ENCODE measurements at places on chromosomes 2 and 18.

DNA sequence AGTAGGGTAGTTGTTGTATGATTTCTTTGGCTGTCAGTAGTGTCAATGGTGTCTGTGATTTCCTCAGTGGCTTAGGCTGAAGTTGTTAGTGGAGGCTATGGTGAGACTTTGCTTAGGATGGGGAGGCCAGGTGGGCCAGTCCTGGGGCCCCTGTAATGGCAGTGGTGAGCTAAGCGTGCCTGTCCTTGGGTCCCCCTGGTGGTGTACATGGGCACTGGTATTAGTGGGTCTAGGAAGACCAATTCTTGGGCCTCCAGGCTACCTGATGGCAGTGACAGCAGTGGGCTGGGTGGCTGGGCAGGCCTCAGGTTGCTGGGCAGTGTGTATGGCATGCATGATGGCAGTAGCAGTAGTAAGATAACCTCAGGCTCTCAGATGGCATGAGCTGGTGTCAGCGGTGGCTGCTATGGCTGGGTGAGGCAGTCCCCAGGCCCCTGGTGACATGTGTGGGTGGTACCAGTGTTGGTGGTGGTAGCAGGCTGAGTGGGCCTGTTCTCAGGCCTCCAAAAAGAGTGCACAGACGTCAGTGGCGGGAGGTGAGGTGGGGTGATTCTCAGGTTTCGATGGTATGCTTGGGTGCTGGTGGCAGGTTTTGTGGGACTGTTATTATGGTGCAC, 103.2 kb downstream of the KLHL14 start:
- no peak for DNase-seq

DNA sequence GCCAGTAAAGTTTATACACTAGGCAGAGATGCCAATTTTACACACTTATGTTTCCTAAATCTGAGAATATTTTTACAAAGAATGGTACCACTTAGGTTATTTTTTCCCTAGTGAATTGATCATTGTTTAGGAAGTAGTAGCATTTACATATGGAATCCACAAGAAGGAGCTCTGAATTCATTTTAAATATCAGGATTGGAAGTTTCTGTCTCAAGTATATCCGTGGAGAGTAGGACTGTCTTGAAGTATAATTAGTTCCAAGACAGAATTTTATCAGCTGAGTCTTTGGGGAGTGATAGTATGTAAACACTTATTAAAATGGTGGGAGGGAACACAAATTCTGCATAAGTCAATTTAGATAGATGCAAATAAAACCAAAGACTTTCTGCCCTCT, 82.3 kb upstream of the FAM98A start:
- peak; percentile 65 for DNase-seq

DNA sequence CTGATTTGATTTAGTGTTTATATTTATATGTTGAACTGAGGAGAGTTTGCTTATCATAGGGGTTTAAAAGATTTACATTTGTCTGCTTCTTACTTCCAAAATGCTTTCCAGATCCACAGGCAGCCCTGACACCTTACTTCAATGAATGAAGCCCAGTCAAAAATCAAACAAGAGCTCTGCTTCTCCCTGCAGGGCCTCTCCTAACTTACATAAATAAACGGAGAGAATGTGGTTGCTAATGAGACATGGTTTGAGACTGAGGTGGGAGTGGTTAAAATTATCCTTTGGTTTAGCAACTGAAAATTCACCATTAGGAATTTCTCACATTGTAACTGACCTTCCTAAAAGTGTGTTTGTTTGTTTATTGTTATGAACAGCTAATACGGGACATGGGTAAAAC, 612.3 kb upstream of the FANCL start:
- no peak for DNase-seq

- peak; percentile 69 for DNase-seq
Measured at GRCh38 chr18:72652990-72653593, 109.0 kb upstream of the CBLN2 start.

DNA sequence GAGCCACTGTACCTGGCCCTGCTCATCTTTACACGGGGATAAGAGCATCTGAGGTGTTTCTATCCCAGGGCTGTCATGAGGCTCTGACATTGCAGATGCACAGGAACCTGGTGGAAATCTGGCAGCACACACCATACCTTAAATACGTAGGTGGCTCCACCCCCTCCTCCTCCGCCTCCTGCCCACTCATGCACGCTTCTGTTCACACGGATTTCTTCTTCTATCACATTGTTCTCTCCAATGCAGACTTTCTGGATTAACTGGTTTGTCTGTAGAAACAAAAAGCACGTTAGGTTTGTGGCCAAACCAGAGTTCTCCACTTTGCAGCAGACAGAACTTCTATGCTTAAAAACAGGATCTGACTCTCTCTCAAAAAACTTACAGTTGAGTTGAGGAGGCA, 118.2 kb downstream of the CLIP4 start:
- no peak for DNase-seq

GRCh38 chr2:10658914-10659257, 30.9 kb downstream of the NOL10 start:
- no peak for DNase-seq

GRCh38 chr18:29251681-29252080, 1074.8 kb upstream of the CDH2 start:
- DNase-seq: no peak

DNA sequence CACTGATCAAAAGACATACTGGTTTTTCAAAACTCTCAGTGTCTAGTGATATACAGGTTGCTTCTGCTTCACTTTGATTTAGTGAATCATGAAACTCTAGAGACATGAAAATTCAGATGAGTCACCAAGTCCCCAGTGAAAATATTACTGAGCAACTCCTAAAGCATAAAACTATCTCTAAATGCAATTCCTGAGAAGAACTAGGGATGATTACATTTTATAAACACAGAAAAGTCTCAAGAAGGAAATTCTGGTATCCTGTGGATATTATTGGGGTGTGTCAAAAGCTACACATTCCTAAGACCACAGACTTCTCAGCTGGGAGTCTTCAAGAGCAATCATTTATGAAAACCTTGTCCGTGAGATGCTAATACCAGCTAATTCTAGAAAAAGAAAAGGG, 9.7 kb downstream of the LRRTM4 start:
- no peak for DNase-seq

All from eye (tissue), 1 donor.